ENCODE measurements at places on chromosomes 1 and 21. TPM values are rescaled to one million over a fixed set of nuclear protein-coding genes. Genes with fewer than 3 reads are reported as not detected.

GRCh38 chr1:3227351-3227704 is 158.3 kb downstream of the PRDM16 start:
- H3K4me1 ChIP-seq = no peaks in the 10 kb centered on the region
- no peak overlapping the region for H3K4me3 ChIP-seq
- no peak overlapping the region for H3K27ac ChIP-seq
- no peak for DNase-seq
- H3K27me3 ChIP-seq = no peaks in the 10 kb centered on the region

Gene FOXJ3
- polyA plus RNA-seq = 18.6 TPM

DNA sequence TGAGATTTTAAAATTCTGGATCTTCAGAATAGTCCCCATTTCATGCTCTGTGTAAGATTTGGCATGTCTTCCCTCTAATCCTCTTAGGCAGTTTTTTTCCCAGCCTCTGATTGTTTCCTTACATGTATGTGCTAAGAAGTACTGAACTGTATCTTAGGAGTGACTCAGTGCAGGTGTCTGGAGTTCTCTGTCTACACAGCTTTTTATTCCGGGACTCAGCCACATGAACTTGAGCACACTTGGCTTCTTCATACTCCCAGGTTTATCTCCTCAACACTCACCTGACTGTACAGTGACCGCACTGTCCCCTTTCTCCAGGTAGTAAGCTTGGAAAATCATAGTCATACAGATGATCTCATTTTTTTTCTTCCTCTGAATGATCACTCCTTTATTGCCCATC is 50.7 kb downstream of the SYT14 start:
- no peaks in the 10 kb centered on the region for H3K27me3 ChIP-seq
- H3K27ac ChIP-seq = no peak overlapping the region
- no peaks in the 10 kb centered on the region for H3K36me3 ChIP-seq
- H3K4me3 ChIP-seq = no peak overlapping the region
- no peak for DNase-seq

GRCh38 chr1:242454262-242455051 is 70.0 kb downstream of the PLD5 start:
- H3K4me1 ChIP-seq = no peaks in the 10 kb centered on the region
- no peak for DNase-seq
- H3K27ac ChIP-seq = no peak overlapping the region
- no peak overlapping the region for H3K4me3 ChIP-seq

Gene IGSF9
- polyA plus RNA-seq = not detected

Gene C1orf53
- polyA plus RNA-seq = 2.6 TPM

Gene PRKACB
- 8.3 TPM for polyA plus RNA-seq

DNA sequence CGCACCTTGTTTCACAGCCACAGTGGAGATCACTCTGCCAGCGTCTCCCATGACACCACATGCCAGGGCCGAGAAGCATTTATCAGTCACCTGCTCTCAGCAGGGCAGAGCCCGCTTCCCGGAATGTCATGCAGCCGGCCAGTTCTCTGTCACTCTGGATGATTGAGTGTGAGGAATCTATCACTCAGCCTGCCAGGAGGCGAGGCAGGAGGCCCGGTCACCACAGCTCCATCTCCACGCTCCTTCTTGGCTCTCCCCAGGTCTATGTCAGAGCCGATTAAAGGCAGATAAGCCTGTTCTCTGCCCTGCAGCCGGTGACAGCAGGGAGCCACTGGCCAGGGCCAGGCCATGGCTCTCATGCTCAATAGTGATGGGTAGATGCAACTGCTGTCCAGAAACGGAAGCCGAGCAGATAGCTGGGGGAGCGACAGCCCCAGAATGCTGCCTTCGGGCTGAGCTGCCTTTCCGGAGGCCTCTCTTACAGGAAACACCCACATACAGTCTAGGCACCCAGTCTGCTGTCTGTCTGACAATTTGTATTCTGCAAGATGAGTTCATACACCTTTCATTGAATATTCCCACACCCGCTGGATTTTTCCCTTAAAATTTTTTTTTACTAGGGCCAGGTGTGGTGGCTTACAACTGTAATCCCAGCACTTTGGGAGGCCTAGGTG is 64.1 kb downstream of the ACTL8 start:
- H3K36me3 ChIP-seq = no peaks in the 10 kb centered on the region
- no peaks in the 10 kb centered on the region for H3K4me1 ChIP-seq

Gene CD244
- 0.75 TPM for polyA plus RNA-seq

- no peak for DNase-seq
- H3K27ac ChIP-seq = peak overlapping the region; percentile 99
- H3K36me3 ChIP-seq = peaks cover 5% of the 10 kb centered on the region
- H3K4me1 ChIP-seq = peaks cover 8% of the 10 kb centered on the region
- H3K4me3 ChIP-seq = peak overlapping the region; percentile 69
Measured at GRCh38 chr1:40256401-40257084, 1.5 kb upstream of the ZMPSTE24 start.

- H3K36me3 ChIP-seq = no peaks in the 10 kb centered on the region
- H3K27me3 ChIP-seq = peaks cover 6% of the 10 kb centered on the region
- no peak for DNase-seq
- H3K27ac ChIP-seq = no peak overlapping the region
Measured at GRCh38 chr1:19644681-19645410, 735 bp downstream of the NBL1 start.

DNA sequence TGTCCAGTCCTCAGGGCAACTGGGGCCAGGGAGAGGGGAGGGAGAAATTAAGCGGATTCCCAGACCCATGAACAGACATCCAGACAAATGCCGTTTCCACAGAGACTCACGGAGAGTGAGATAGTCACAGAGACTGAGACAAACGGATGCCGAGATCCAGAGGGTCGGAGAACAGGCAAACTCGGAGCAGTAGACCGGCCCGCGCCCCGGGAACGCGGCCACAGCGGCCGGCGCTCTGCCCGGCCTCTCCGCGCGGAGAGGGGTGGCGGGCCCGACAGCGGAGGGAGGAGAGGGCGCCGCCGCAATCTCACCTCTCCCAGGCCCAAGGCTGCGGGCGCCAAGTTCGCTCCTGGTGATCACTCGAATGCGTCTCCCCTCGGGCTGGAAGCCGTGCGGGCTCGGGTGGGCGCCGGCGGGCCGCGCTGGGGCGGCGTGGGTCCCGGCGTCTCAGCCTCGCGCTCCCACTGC is 831 bp upstream of the FOXD2 start:
- no peaks in the 10 kb centered on the region for H3K36me3 ChIP-seq
- H3K27ac ChIP-seq = peak overlapping the region; percentile 58
- no peak for DNase-seq
- H3K27me3 ChIP-seq = peaks cover 14% of the 10 kb centered on the region

DNA sequence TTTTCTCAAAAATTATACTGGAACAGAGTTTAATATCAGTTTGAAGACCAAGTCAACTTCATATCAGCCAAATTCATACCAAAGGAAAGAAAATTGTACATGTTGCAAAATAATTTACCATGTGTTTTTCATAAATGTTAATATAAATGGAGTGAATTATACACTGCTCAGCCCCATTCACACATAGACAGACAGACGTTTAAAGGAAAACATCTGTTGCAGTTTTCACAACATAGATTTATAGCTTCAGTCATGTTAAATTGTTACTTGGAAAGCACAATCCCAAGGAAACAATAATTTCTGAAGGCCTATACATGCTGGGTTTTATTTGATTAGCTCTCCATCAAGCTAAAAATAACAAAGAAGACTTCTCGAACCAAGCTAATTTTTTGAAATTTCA is 27.8 kb upstream of the HYI start:
- no peaks in the 10 kb centered on the region for H3K27me3 ChIP-seq
- no peaks in the 10 kb centered on the region for H3K4me1 ChIP-seq
- no peak overlapping the region for H3K4me3 ChIP-seq

DNA sequence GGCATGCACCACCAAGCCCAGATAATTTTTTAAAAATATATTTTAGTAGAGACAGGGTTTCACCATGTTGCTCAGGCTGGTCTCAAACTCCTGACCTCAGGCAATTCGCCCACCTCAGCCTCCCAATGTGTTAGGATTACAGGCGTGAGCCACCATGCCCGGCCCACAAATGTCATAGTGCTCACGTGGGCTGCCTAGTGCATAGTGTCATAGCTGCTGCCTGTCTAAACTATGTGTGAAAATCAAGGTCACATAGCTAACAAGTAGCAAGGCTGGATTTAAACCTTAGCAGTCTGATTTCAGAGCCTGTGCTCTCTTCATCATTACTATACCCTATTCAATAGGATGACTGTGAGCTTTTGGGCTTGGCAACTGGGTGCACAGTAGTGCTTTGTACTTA is 10.3 kb downstream of the C1orf141 start:
- peaks cover 4% of the 10 kb centered on the region for H3K27me3 ChIP-seq
- no peak for DNase-seq
- no peaks in the 10 kb centered on the region for H3K4me1 ChIP-seq
- no peak overlapping the region for H3K27ac ChIP-seq
- no peaks in the 10 kb centered on the region for H3K36me3 ChIP-seq

DNA sequence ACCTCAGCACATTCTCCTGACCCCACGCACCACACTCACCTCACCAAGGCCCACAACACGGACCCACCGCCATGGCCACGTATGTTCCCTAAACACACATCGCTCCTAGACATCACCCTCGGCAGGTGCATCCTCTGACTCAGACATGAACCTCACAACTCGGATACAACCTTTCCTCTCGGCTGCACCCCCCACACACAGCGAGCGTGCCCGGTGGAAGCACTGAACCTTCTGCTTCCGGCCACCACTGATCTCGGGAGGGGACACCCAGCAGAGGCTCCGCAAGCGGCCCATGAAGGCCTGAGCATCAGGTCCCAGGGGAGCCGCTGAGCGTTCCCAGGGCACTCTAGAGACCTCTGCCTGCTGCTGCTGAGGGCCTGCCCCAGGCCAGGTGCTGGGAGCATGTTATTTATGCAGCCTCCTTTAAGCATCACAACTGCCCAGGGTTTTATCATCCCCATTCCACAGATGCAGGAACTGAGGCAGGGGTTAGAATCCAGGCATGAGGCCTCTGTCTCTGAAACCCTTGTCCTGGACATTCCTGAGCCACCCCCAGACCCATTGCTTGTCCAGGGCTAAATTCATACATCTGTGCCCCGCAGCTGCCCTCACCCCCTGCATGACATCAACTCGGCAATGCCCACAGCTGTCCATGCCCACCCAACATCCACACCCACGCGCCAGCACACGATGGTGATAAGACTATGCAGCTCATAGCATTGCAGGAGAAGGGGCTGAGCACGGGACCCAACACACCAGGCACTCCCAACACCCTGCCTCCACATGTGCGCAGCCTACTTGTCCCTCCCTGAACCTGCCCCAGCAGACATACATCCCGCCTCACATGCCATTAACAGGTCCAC is 27.0 kb downstream of the SDC3 start:
- H3K27ac ChIP-seq = no peak overlapping the region
- H3K4me1 ChIP-seq = no peaks in the 10 kb centered on the region
- no peaks in the 10 kb centered on the region for H3K36me3 ChIP-seq
- peak; percentile 45 for DNase-seq

DNA sequence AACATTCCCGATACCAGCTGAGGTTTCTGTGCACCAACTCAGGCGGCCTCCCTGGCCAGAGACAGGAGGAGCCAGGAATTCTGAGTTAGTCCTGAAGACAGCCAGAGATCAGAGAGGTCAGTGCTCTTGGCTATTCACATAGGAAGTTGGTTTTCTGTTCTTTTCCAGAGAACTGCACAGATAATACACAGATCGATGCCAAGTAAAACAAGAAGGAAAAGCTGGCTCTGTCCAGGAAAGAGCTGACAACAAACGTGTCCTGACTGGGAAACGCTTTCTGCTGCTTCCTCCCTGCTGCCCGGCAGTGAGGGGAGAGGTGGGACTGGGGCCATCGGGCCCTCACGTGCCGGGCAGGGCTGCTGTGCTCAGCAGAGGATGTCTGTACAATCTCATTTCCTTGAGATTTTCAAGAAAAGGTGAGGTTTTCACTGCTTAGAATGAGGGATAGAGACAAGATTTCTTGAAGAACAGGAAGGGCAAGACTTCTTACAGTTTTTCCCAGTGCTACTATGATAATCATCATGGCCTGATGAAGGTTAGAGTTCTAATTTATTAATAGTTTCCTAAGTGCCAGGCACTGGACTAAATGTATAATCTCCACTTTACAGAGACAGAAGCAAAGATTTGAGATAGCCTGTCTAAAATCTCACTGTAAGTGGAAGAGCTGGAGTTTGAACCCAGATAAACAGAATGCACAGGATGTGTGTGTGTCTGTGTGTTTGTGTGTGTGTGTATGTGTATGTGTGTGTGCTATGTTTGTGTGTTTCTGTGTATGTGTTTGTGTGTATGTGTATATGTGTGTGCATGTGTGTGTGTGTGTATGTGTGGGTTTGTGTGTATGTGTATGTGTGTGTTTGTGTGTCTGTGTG is 211.0 kb upstream of the RAB4A start:
- H3K36me3 ChIP-seq = no peaks in the 10 kb centered on the region
- no peak overlapping the region for H3K4me3 ChIP-seq
- no peak for DNase-seq
- H3K27me3 ChIP-seq = peaks cover 5% of the 10 kb centered on the region

DNA sequence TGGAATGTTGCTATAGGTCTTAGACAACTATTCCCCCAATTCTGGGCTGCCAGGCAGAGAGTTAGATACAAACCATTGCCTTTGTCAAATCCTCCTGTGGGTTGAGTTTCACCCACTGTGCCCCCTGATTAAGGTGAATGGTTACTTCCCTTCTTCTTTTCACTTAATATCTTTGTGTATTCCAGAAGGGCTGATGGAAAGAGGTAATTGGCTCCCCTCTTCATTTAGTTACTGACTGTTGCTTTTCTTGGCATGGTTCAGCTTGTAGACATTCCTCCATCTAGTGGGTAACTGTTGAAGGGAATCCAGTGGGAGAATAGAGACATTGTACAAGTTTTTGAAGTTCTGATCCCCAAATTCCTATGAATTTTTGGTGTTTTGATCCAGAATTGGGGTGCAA is 43.8 kb upstream of the MACF1 start:
- no peak overlapping the region for H3K4me3 ChIP-seq
- H3K4me1 ChIP-seq = peaks cover 2% of the 10 kb centered on the region

GRCh38 chr1:24463776-24464735 is 38.6 kb upstream of the RCAN3 start:
- no peaks in the 10 kb centered on the region for H3K27me3 ChIP-seq
- H3K27ac ChIP-seq = no peak overlapping the region
- no peak for DNase-seq
- H3K4me1 ChIP-seq = no peaks in the 10 kb centered on the region

Gene CCDC181
- polyA plus RNA-seq = not detected

Gene GBP6
- 0.04 TPM for polyA plus RNA-seq

DNA sequence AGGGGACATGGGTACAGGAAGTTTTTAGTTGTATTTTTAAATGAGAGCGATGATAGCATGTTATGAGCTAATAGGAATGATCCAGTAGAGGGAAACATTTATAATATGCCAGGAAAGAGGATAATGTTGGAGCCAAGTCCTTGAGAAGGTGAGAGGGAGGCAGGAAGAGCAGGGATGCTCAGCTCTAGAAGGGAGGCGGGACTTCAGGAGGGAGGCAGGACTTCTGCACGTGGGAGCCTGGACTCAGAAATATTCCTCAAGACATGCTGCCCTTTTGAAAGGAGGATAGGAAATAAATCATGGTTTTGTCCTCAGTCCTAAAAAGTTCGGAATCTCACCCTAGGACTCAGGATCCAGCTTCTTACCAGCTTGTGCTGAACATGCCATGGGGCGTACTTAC is 5.9 kb downstream of the ADARB1 start:
- H3K36me3 ChIP-seq = no peaks in the 10 kb centered on the region
- H3K27me3 ChIP-seq = no peaks in the 10 kb centered on the region
- H3K4me3 ChIP-seq = no peak overlapping the region
- H3K4me1 ChIP-seq = 0 out of 2 replicates have a peak, but pooled peaks cover 2% of the 10 kb centered on the region
- no peak for DNase-seq
- no peak overlapping the region for H3K27ac ChIP-seq

- DNase-seq = no peak
- peaks cover 3% of the 10 kb centered on the region for H3K4me1 ChIP-seq
- H3K4me3 ChIP-seq = no peak overlapping the region
- H3K27me3 ChIP-seq = no peaks in the 10 kb centered on the region
- H3K36me3 ChIP-seq = no peaks in the 10 kb centered on the region
- no peak overlapping the region for H3K27ac ChIP-seq
Measured at GRCh38 chr21:45845063-45845769, 136.4 kb upstream of the COL6A1 start.

Gene C1orf87
- not detected for polyA plus RNA-seq

All from GM12878 (cell line).